Suppressor macrophage treated with lipopolysaccharide for 4 hours (primary cell): ENCODE measurements at places on chromosomes 4 and X.
A peak's percentile ranks its signal among the peaks of the same experiment; 100 is the strongest.

DNA sequence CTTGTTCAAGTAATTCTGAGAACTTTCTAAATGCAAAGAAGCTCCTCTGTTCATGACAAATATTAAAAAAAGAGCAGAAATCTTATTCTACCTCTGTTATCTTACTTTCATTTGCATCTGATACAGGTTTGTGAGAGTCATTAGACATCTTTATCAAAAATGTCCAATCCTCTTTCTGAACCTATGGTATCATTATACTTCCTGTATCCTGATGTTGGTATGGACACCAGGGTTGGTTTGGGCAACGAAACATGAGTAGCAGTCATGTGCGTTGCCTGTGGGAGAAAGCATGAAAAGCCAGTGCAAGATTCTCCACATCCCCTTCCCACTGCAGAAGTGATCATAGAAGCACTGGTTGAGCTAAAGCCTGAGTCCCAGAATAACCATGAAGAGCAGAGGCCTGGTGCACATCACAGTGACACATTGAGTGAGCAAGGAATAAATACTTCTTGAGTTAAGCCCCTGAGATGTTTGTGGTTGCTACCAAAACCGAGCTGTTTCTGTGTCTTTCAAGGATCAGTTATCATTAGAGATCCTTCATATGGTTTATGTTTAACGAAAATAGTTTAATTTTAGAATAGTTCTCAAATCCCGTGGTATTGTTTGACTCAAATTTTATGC is 197.2 kb downstream of the BANK1 start:
- DNase-seq, result no peak

DNA sequence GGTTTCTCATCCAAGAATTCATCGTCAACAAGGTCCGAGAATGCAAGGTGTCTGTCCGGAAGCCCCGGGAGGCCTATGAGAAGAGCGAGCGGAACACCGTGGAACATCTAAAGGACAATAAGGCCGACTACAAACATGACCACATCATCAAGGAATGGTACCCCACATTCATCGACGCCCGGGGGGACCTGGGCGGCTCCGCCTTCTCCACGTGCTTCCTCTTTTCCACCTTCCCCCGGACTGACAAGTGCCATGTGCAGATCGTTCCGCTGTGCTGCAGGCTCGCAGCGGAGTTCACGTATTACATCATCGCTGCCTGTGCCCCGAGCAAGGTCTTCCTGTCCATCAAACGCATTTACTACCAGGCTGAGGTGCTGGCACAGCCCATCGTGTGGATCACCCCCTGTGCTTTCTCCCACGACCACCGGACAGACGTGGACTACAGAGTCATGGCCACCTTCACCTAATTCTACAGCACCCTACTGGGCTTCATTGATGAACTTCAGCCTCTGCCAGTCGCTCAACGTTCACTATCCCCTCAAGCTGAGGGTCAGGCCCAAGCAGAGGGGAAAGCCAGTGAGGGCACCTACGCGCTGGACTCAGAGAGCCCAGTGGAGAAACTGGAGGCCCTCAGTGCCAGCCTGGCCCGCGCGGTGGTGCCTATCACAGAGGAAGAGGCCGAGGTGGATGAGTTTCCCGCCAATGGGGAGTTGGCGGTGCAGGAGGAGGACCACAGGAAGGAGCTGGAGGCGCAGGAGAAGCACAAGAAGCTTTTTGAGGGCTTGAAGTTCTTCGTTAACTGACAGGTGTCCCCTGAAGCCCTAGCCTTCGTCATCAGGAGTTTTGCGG is 125.9 kb upstream of the PABPC4L start:
- DNase-seq, result no peak

DNA sequence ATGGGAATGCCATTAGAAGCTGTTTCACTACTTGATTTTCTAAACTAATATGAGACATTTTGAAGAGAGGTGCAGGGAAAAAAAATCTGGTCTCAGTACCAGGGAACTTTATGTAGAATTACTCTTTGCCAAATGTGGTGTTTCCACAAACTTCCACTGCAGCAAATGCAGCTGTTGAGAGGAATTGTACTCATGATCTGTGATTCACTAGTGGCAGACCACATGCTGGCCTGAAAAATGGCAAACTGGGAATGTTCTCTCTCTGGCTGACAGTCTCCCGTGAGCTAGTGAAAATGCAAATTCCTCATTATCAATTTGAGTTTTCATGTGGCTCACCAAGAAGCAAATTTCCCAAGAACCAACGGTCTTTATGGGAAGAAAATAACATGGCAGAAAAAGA is 37.8 kb upstream of the GPR101 start:
- no peak for DNase-seq

GRCh38 chr4:152476796-152477195 is 59.1 kb downstream of the FBXW7 start:
- DNase-seq, result peak; percentile 75

DNA sequence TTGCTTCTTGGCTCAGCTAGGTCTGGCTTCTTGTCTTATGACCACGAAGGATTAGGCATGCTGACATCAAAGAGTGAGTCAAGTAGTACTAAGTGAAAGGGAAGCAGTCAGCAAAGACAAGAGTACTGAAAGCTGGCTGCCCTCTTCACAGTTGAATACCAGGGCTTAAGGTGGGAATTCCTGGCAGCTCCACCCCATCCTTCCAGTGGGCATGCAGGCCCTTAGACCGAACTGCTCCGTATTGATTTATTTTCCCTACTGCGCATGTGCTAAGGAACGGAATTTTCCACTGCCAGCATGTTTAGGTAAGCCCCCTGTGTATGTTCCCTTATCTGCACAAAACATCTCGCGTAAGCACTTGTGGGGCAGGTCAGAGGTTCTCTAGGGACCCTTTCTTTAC is 2320.1 kb downstream of the ARAP2 start:
- no peak for DNase-seq

DNA sequence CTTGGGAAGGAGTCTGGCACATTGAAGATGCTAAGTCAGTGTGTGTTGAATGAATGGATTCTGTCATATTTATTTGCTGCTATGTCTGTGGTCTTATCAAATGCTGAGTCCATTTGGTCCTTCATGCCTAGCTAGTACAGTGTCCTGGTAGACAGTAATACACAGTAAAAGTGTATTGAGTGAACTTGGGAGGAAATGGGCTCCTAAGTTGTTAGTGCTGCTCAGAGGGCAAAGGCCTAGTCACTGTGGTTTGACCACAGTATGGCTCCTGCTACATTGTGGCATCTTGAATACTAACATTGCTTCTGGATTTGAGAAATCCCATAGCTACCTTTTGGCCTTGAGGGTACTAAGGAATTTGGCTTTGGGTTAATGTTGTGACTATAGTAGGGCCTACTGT is 33.9 kb downstream of the MTM1 start:
- DNase-seq, result no peak

DNA sequence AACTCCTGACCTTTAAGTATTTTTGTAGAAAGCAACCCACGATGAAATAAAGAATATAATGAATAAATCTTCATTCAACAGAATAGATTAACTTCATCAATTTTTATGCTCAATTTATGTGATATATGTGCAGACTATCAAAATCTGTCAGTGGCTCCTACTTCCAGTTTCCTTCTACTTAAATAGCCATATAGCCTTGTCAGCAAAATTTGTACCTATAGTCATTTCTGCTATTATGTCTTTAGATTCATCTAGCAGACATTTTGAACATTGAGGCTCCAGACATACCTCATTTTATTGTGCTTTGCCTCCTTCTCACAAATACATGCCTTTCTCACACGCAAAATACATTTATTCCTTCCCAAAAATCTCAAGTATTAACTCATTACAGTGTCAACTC is 971.7 kb downstream of the FAM133A start:
- no peak for DNase-seq

- DNase-seq, result no peak
Observed at GRCh38 chrX:146707781-146708180, 101.8 kb upstream of the CXorf51B start.

DNA sequence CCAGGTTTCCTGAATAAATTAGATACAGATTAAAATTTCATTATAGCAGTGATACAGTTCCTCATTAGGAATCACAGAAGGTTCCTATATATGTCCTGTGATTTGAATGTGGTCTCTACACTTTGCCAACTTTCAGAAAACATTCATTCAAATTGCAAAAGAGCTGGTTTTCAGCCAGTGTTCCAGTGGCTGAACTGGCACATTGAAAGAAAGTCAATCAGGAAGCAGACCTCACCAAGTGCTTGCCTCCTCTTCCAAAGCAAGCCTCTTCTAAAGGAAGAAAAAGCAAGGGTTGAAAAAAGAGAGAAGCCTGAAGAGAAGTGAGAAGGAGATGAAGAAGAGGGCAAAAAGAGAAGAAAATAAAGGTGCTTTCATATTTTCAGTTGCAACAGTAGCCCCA is 12.7 kb downstream of the KLHL34 start:
- DNase-seq, result no peak

DNA sequence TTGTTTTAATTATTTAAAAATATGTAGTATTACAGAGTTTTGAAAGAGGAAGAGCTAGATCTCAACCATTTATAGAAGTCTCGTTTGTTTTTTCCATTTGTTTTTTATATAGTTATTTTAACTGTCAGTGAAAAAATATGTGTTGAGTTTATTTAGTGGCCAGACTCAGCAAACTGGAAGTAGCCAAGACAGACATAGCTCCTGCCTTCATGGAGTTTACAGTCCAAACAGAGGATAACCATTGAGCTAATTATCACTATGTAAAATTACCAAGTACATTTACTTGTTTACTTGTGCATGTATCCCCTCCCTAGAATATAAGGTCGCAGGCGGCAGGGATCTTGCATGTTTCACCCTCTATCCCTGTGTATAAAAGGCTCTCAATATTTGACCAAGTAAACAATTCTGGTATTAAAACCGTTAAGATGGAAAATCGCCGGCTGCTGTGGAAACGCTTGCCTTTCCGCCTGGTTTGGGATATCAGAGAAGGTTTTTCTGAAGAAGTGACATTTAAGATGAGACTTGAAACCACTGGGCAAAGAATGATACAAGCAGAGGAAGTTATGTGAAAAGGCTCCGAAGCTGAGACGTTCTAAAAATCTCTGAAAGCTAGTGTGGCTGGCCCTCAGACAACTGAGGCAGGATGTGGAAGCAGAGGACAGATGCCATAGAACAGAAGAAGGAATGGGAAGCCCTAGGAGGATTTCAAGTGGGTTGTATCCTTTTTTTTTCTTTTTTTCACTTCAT is 1.3 kb upstream of the CCNI start:
- no peak for DNase-seq

DNA sequence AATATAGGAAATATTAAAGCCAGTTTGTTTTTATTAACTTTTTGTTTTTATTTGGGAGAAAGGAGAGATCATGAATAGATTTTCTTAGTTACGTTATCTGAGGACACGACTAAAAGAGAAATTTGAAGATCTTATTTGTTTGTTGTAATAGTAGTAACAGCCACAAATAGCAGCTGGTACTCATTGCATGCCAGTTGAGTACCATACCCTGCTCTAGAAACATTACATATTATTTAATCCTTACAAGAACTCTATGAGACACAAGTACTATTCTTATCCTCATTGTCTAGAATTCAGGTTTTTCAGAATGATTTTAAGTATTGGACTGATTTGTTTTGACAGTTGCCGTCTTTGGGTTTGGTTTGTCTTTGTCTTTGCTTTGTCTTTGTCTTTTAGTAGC is 31.8 kb downstream of the USP53 start:
- DNase-seq, result no peak

GRCh38 chrX:100685284-100685996 is 41.4 kb downstream of the SRPX2 start:
- DNase-seq, result peak; percentile 76

- DNase-seq, result no peak
Observed at GRCh38 chr4:166957451-166957850, 276.8 kb downstream of the SPOCK3 start.
